ENCODE measurements at places on chromosomes 3 and 15.

GRCh38 chr15:87660251-87661129 is 596.0 kb downstream of the NTRK3 start:
- DNase-seq: no peak

DNA sequence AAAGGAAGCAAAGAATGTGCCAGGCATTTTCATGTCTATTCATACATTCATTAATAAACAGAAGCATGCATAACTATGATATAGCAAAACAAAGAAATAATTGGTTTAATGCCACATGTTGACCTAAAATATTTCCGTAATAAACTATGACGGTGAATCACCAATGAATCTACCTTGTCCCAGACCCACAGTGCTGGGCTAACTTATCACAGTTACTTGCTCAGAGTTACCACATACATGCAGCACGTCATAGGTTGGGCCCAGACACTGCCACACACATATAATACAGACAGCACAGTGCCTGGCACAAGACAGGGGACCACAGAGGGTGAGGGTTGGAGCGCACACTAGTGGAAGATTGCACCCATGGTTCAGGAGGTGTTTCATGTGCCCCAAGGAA is 86.9 kb downstream of the ATP1B3 start:
- DNase-seq: no peak

GRCh38 chr15:73996939-73997338 is 2.4 kb downstream of the PML start:
- DNase-seq: peak; percentile 83

DNA sequence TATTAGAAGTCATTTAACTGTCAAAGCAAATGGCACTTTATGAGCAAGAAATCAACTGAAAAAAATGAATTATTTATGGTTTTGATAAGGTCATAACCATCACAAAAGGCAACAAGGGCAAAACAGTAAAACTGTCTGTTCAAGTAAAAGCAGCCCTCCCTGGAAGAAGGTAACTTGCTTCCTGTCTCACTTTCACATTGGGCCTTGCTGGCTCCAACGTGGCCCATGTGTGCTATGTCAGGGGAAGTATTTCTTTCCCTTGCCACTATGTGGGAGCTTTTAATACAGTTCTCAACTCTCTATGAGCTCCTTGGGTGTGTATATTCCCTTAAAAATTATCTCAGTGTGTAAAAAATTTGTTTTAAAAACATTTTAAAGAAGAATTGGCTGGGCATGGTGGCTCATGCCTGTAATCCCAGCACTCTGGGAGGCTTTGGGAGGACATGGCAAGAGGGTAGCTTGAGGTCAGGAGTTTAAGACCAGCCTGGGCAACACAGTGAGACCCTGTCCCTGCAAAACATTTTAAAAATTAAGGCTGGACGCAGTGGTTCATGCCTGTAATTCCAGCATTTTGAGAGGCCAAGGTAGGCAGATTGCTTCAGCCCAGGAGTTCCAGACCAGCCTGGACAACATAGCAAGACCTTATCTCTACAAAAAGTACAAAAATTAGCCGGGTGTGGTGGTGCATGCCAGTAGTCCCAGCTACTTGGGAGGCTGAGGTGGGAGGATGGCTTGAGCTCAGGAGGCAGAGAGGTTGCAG is 45.2 kb upstream of the TJP1 start:
- no peak for DNase-seq

DNA sequence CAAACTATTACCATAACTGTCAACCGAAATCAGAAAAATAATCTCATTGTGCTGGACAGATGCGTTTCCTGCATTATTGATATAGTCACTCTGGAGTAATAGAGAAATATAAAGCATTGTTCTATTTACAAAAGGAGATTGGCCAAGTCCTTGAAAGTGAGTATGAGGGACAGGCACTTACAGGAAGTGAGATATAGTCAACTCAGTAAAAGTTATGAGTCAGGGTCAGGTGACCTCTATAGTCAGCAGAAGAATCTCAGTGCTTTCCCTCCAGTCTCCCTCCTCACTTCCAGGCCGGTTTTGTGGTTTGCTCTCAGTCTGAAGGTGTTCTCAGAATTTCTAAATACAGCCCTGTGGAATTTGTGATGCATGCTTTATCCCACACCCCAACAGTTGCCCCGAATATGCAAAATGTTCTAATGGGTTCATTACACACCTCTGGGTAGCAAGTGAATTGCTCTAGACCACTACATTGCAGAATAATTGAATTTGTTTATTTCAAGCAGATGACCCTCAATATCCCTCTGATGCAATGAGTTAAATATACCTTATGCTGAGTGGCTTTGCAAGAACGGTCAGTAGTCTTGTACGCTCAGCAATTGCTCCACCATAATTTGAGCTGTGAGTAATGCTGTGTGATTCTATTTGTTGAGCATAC is 787.7 kb downstream of the MCTP2 start:
- DNase-seq: no peak

- no peak for DNase-seq
Measured at GRCh38 chr3:188060840-188061544, 93.0 kb upstream of the LPP start.

GRCh38 chr3:23440416-23441294 is 237.5 kb downstream of the UBE2E2 start:
- no peak for DNase-seq

- no peak for DNase-seq
Measured at GRCh38 chr3:49554633-49555265, 472 bp downstream of the BSN start.

DNA sequence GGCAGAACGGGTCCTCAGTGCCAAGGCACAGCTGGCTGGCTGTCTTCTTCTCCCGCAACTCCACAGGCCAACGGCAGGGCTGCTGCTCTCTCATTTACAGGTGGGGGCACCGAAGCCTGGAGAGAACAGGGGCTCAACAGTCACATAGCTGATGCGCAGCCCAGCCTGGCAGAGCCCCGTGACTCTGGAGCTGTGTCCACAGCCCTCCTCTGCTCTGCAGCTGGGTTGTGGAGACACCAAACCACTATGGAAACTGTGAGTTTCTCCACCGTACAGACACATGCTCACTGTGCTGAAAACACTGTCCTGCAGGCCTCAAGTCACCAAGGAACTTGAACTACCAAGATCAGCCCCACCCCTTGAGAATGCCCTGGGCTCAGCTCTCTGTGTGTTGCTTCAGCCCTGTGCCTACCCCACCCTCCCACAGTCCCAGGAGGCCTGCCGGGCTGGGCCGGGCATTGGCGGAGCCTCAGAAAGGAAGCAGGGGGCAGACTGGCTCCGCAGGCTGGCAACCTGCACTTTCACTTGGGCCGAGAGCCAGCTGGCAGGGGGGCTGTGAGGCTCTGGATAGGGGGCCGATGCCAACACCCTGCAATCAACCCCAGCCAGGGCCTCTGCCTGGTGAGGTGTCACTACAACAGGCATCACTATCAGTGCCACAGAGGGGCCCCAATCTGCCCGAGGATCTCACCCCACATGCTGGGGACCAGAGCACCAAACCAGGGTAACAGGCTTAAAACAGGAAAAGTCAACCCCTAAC is 113.7 kb upstream of the RPL32 start:
- DNase-seq: no peak

GRCh38 chr3:170634663-170635384 is 48.9 kb upstream of the SLC7A14 start:
- DNase-seq: no peak

DNA sequence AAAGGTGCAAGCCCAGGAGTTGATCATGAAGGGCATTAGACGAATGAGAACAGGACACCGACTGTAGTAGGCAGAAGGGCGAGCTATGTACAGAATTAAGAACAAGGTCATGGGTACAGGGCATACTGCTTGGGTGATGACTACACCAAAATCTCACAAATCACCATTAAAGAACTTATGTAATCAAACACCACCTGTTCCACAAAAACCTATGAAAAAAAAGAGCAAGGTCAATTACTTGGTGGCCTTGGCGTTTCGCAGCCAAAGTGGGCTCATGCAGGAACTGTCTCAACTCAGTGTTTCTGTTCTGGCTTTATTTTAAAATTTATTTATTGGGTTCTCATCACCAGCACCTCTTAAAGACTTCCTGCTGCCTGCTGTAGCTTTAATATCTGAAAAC is 2.1 kb downstream of the KAT2B start:
- DNase-seq: no peak

- DNase-seq: no peak
Measured at GRCh38 chr3:69930564-69930963, 69.0 kb upstream of the SAMMSON start.

GRCh38 chr3:154458560-154458959 is 28.6 kb upstream of the GPR149 start:
- DNase-seq: no peak
